ENCODE measurements at places on chromosomes 11 and 22. TPM values are rescaled to one million over a fixed set of nuclear protein-coding genes. Genes with fewer than 3 reads are reported as not detected.

UBASH3B gene
- 22.6 TPM for total RNA-seq

GAB4 gene
- not detected for total RNA-seq

RIMBP3C gene
- 1.2 TPM for total RNA-seq

CNIH2 gene
- 9.0 TPM for total RNA-seq

POU2AF2 gene
- total RNA-seq = not detected

KCNJ1 gene
- 0.70 TPM for total RNA-seq

CRYBA4 gene
- not detected for total RNA-seq

GRCh38 chr11:18710545-18710944 lies 12.0 kb downstream of the TMEM86A start:
- H3K4me1 ChIP-seq = peaks cover 12% of the 10 kb centered on the region
- no peak for DNase-seq
- no peaks in the 10 kb centered on the region for H3K27me3 ChIP-seq
- peaks cover 2% of the 10 kb centered on the region for H3K36me3 ChIP-seq
- H3K4me3 ChIP-seq = no peak overlapping the region

DNA sequence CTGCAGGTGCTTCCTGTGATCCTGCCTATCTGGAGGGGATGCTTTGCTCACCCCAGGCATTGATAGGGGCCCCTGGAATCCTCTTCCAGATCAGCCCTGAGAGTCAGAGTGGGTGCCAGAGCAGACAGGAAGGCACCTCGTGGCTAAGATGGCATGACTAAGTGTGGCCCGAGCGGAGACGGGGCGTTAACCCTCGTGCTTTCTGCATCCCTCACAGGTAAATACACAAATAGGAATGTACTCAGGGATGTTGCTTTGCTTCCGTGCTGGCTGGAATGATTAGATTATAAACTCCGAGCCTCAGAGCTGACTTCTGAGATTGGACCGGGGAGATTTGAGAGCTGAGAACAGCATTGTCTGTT lies 312.7 kb upstream of the B3GAT1 start:
- no peak overlapping the region for H3K27ac ChIP-seq
- H3K27me3 ChIP-seq = peaks cover 56% of the 10 kb centered on the region
- H3K36me3 ChIP-seq = no peaks in the 10 kb centered on the region

GRCh38 chr11:128480665-128481064 lies 106.7 kb downstream of the ETS1 start:
- peaks cover 36% of the 10 kb centered on the region for H3K36me3 ChIP-seq
- H3K4me3 ChIP-seq = peak overlapping the region; percentile 89
- H3K4me1 ChIP-seq = peaks cover 89% of the 10 kb centered on the region
- no peaks in the 10 kb centered on the region for H3K27me3 ChIP-seq

- peaks cover 10% of the 10 kb centered on the region for H3K27me3 ChIP-seq
- no peaks in the 10 kb centered on the region for H3K36me3 ChIP-seq
- peak overlapping the region; percentile 37 for H3K27ac ChIP-seq
- no peak for DNase-seq
Observed at GRCh38 chr11:102252339-102252891, 64.9 kb upstream of the BIRC3 start.

DNA sequence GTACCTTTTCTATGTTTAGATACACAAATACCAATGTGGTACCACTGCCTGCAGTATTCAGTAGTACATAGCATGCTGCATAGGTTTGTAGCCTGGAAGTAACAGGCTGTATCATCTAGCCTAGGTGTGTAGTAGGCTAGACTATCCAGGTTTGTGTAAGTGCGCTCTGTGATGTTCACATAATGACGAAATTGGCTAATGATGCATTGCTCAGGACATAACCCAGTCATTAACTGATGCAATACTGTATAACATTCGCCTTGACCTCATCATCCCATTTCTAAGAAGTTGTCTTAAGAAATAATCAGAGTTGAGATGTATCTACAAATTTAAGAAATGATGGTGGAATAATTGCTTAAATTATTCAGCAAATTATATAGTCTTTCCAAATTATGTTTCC lies 116.0 kb upstream of the TIMP3 start:
- H3K27ac ChIP-seq = no peak overlapping the region
- H3K27me3 ChIP-seq = peaks cover 50% of the 10 kb centered on the region
- DNase-seq = no peak

- peak within 1 kb of the TSS; percentile 97 for H3K4me3 ChIP-seq
- H3K27me3 ChIP-seq = no peaks in the 10 kb centered on the region
- H3K27ac ChIP-seq = peak within 1 kb of the TSS; percentile 97
Observed at GRCh38 chr11:116787786-116788486, at the start of gene ZPR1. ZPR1 (minus strand) TSS chr11:116788023; CDS start chr11:116787990, 33 bp downstream.

DNA sequence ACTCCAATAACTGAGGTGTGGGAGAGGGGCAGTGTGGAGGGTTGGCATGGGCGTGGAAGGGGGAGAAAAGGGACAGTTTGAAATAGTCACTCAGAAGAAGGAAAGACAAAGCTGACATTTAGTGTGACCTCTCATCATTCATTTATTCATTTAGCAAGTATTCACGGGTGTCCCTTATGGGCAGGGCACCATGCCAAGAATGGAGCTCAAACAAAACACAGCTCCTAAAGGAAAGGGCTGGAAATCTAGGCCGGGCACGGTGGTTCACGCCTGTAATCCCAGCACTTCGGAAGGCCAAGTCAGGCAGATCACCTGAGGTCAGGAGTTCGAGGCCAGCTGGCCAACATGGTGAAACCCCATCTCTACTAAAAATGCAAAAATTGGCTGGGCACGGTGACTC lies 19.4 kb upstream of the DGKZ start:
- no peak for DNase-seq
- H3K36me3 ChIP-seq = peaks cover 3% of the 10 kb centered on the region
- H3K27ac ChIP-seq = peak overlapping the region; percentile 47
- H3K27me3 ChIP-seq = peaks cover 5% of the 10 kb centered on the region
- peaks cover 26% of the 10 kb centered on the region for H3K4me1 ChIP-seq

DNA sequence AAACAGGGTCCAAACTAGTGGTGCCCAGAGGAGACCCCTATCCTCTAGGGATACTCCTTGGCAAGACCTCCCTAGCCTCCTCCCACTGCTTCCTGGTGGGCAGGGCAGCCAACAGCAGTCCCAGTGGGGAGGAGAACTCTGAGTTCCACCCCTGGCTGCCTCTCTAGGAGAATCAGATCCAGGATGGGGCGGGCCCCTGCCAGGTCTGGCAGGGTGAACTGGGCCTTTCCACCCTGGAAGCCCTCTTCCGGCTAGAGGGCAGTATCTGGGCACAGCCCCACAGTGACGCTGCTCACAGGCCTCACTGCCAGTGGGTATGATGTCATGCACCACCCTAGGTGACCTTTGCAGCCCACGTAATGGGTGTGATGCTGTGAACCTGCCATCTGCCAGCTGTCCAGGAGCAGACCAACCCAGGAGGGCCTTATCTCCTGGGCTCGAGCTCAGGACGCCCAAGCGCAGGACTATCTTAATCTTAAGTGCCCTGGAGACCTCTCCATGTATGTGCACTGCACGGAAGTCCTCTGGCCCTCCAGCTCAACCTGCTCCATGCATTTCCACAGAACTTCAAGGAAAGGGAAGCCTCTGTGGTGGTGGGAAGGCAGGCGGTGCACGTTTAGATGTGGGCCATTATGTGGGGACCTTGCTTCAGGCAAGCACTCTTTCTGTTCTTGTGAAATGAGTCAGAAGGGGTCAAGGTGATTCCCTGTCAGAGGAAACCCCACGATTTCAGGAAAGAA lies 31.8 kb upstream of the FCHSD2 start:
- no peak overlapping the region for H3K4me3 ChIP-seq
- no peak for DNase-seq
- no peaks in the 10 kb centered on the region for H3K36me3 ChIP-seq
- H3K27me3 ChIP-seq = peaks cover 5% of the 10 kb centered on the region
- H3K27ac ChIP-seq = no peak overlapping the region

DNA sequence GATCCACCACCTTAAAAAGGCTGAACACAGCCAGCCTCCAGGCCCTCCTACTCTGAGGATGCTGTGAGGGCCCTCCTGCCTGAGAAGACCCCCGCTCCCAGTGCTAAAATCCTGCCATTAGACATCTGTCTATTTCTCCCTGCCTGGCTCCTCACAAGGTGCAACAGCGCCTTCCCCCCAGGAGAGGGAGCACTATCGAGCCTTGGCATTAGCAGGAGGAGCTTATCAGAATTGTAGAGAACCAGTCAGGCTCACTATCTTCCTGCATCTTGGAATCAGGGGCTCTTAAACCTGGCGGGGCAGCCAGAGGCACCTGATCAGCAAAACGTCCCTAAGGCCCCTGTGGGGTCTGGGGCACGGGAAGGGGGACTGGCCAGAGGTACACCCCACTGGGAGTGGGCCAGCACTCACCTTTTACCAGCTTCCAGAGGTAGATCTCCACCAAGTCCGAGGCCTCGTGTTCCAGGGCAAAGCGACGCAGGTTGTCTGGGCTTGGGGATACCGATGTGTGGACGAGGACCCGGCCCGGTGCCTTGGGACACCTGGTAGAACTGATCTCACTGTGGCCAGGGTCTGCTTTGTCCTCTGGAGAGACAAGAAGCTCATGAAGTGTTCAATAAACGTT lies 28.7 kb downstream of the CHRDL2 start:
- H3K27me3 ChIP-seq = peaks cover 2% of the 10 kb centered on the region
- peaks cover under 1% of the 10 kb centered on the region for H3K36me3 ChIP-seq
- peak; percentile 22 for DNase-seq

DNA sequence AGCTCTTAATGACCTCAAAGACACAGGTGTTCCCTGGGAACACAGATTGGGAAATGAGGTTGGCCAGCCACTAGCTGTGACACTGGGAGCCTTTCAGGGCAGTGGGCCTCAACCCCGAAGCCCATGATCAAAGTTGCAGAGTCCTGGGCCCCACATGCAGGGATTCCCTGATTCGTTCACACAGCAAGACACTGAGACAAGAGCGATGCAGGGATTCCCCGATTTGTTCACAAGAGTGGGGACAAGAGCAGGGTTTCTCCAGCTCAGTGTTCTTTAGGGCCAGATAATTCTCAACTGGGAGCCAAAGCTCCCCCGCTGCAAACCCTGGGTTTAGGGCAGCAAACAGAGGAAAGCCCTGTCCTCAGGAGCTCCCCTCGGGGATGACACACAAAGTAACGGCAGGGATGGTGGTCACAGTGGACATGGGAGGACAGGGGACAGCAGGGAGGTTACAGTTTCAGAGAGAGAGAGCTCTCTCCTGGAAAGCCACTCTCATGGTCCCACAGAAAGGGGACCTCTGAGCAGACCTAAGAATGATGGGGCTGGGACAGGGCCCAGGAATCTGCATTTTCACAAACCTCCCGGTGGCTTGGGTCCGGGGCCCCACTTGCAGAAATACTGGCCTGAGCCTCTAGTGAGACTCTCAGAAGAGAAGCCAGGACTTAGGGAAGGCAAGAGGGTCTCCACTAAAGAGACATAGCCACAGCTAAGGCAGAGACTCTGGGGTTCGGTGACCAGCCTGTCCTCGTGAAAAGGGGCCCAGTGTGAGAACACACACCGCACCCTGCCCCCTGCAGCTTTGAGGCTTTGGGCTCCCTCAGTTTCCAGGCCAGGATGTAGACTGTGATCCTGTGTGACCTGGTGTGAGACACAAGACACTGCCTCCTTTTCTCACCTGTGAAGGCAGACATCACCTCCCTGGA lies 7.4 kb upstream of the GNAZ start:
- no peak overlapping the region for H3K4me3 ChIP-seq
- H3K27ac ChIP-seq = no peak overlapping the region

- H3K27ac ChIP-seq = peak overlapping the region; percentile 93
- peaks cover 27% of the 10 kb centered on the region for H3K4me1 ChIP-seq
- DNase-seq = no peak
- no peak overlapping the region for H3K4me3 ChIP-seq
Observed at GRCh38 chr11:9569588-9570164, 3.8 kb upstream of the WEE1 start.

- no peak for DNase-seq
- no peaks in the 10 kb centered on the region for H3K27me3 ChIP-seq
- peaks cover 6% of the 10 kb centered on the region for H3K4me1 ChIP-seq
- H3K4me3 ChIP-seq = no peak within 1 kb of the TSS
- H3K27ac ChIP-seq = peak within 1 kb of the TSS; percentile 59
- peaks cover 22% of the 10 kb centered on the region for H3K36me3 ChIP-seq
Observed at GRCh38 chr11:3671334-3672254, at the start of gene CHRNA10. CHRNA10 (minus strand) TSS chr11:3671384; CDS start chr11:3671312, 72 bp downstream.

DNA sequence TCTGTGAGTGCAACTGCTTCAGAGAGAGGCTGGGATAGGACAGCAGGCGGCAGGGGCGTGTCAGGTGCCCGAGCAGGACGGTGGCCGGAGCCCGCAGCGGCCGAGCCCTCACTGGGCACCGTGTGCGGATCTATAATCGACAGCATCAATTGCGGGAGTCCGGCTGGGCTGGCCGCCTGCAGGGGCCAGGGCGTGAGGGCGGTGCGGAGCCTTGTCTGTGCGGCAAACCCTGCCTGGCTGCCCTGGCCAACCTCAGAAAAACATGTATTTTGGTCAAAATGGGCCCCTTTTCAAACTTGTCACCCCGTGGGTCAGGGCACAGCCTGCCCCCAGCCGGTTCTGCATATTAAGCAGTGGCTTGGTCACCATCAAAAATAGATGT lies 91.3 kb upstream of the KCNQ1OT1 start:
- DNase-seq = no peak
- peak overlapping the region; percentile 69 for H3K4me3 ChIP-seq
- H3K27ac ChIP-seq = no peak overlapping the region
- no peaks in the 10 kb centered on the region for H3K27me3 ChIP-seq
- H3K36me3 ChIP-seq = peaks cover 2% of the 10 kb centered on the region

- H3K4me1 ChIP-seq = no peaks in the 10 kb centered on the region
- DNase-seq = no peak
- no peak overlapping the region for H3K27ac ChIP-seq
- no peaks in the 10 kb centered on the region for H3K36me3 ChIP-seq
- peaks cover 10% of the 10 kb centered on the region for H3K27me3 ChIP-seq
- no peak overlapping the region for H3K4me3 ChIP-seq
Observed at GRCh38 chr22:17486313-17486712, 77.0 kb upstream of the SLC25A18 start.

- peak overlapping the region; percentile 98 for H3K27ac ChIP-seq
- no peak for DNase-seq
- peak overlapping the region; percentile 99 for H3K4me3 ChIP-seq
- H3K27me3 ChIP-seq = no peaks in the 10 kb centered on the region
- peaks cover 9% of the 10 kb centered on the region for H3K36me3 ChIP-seq
- peaks cover 44% of the 10 kb centered on the region for H3K4me1 ChIP-seq
Observed at GRCh38 chr11:62880231-62880802, 379 bp upstream of the SLC3A2 start.

DNA sequence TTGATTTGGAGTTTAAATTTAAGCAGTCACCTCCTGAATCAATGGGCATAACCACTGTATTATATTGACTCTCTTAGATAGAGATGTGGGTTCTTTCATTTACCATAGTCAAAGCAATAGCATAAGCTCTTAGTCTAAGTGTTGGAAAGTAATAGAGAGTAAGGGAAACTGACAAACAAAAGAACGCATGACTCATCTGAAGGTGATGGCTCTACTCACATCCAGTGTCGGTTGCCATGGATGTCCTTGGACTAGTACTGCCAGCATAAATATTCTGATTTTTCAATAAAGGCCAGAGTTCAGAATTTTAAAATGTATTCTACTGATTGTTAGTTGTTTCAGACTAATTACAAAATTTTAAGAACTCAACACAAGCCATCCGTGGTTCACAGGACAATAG lies 444.9 kb upstream of the DDI1 start:
- DNase-seq = no peak
- no peaks in the 10 kb centered on the region for H3K36me3 ChIP-seq
- H3K4me1 ChIP-seq = no peaks in the 10 kb centered on the region
- no peak overlapping the region for H3K4me3 ChIP-seq
- H3K27ac ChIP-seq = no peak overlapping the region
- peaks cover 32% of the 10 kb centered on the region for H3K27me3 ChIP-seq

GRCh38 chr11:109854731-109855130 lies 238.5 kb upstream of the ZC3H12C start:
- H3K4me3 ChIP-seq = no peak overlapping the region
- no peak for DNase-seq
- peaks cover 5% of the 10 kb centered on the region for H3K27me3 ChIP-seq
- no peaks in the 10 kb centered on the region for H3K4me1 ChIP-seq
